GM13977 (cell line): ENCODE measurements at places on chromosomes 4 and X.

DNA sequence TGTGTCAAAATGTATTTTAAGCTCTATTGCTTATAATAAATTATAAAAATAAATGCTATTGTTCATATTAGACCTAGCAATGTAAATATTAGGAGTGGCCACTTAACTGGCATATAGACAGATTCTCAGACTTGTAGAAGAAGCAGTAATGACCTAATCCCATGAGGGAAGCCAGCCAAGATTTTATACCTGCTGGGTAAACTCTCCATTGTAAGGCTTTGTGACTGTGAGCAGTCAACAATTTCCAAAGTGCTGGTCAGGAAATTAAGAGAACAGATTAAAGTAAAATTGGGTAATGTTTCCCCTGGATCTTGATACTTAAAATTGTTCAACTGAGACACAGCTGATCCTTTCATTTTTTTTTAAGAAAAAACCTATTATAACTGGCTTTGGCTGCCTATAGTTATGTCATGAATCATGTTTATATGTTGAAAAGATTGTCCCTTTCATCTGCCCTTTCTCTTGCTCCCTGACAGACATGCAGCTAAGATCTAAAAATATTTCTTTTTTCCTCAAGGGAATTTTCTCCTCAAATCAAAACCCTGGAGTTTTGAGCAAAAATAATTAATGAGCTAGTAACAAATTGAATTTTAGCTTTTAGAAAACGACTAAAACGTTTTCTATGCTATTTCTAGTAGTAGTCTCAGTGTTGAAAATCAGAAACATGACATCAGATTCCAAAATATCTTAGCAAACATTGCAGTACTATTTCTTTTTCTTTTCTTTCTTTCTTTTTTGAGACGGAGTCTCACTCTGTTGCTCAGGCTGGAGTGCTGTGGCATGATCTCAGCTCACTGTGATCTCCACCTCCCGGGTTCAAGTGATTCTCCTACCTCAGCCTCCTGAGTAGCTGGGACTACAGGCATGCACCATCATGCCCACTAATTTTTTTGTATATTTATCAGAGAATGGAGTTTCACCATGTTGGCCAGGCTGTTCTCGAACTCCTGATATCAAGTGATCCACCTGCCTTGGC, 77.9 kb downstream of the ADGRL3 start:
- DNase-seq: no peak

- no peak for DNase-seq
Measured at GRCh38 chrX:151935358-151935757, 22.7 kb downstream of the MAGEA4 start.

GRCh38 chr4:84500386-84501201, 1.5 kb upstream of the NKX6-1 start:
- DNase-seq: no peak

DNA sequence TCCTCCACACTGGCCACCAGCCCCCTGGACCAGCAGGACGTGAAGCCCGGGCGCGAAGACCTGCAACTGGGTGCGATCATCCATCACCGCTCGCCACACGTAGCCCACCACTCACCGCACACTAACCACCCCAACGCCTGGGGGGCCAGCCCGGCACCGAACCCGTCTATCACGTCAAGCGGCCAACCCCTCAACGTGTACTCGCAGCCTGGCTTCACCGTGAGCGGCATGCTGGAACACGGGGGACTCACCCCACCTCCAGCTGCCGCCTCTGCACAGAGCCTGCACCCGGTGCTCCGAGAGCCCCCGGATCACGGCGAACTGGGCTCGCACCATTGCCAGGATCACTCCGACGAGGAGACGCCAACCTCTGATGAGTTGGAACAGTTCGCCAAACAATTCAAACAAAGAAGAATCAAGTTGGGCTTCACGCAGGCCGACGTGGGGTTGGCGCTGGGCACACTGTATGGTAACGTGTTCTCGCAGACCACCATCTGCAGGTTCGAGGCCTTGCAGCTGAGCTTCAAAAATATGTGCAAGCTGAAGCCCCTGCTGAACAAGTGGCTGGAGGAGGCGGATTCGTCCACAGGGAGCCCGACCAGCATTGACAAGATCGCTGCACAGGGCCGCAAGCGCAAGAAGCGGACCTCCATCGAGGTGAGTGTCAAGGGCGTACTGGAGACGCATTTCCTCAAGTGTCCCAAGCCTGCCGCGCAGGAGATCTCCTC, 600 bp downstream of the POU3F4 start:
- no peak for DNase-seq

DNA sequence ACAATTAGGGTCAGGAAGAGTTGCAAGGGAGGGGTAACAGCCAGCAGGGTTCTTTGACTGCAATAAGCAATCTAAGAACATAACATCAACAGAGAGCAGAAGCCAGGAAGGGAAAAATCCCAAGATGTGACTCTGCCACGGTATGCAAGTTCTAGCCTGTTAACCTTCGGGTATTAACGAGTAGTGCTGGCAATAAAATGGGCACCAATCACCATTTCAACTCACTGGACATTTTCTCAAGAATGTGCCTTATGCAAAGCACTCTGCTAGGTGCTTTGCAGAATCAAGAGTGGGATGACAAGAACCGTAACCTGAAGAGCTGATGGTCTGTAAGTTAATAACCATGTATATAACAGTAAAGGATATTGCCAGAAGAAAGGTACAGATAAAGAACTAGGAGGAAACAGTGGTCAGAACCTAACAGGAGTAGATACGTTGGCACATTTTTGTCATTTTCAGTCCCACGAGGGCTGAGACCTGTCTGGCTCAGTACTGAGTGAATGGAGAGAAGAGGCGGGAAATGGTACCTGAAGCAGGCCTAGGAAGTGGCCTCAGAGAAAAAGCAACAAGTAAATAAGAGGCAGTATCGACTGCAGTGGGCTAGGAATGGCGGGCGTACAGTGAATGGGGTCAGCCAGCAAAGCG, 2.7 kb downstream of the ELOVL6 start:
- peak; percentile 34 for DNase-seq

GRCh38 chr4:78310007-78310739, 241.4 kb upstream of the ANXA3 start:
- no peak for DNase-seq

GRCh38 chr4:69689599-69689998, 36.6 kb upstream of the UGT2A1 start:
- peak; percentile 9 for DNase-seq

DNA sequence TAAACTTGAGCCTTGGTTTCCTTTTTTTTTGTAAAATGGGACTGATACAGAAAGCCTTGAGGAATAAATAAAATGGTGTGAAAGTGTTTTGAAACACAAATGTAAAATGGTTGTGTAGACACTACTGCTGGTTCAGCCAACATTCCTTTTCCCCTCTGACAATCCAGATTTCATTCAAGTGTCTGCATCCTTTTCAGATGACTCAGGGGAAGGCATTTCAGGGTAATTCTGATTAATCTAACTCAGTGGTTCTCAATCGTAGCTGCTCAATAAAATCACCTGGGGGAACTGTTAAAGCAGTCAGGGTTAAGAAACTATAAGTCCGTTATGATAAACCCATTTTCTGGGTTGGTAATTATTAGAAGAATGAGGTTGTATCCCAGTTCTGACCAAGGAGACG, 4.6 kb downstream of the ARHGAP10 start:
- no peak for DNase-seq
